ENCODE measurements at places on chromosomes 7 and 10.

GRCh38 chr10:79331226-79331625 lies 16.0 kb upstream of the PPIF start:
- DNase-seq = no peak

- no peak for DNase-seq
Observed at GRCh38 chr10:98825741-98826140, 379.0 kb upstream of the HPS1 start.

DNA sequence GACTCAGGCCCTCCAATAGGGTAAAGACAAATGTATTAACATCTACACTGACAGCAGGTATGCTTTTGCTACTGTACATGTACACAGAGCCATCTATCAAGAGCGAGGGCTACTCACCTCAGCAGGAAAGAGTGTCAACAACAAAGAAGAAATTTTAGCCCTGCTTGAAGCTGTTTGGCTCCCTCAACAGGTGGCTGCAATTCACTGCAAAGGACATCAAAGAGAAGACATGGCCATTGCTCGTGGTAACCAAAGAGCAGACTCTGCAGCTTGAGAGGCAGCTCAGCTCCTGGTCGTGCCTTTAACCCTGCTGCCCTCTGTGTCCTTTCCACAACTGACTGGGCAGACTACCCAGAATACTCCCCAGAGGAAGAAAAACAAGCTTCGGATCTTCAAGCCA lies 5.1 kb downstream of the AKR1B15 start:
- DNase-seq = no peak

DNA sequence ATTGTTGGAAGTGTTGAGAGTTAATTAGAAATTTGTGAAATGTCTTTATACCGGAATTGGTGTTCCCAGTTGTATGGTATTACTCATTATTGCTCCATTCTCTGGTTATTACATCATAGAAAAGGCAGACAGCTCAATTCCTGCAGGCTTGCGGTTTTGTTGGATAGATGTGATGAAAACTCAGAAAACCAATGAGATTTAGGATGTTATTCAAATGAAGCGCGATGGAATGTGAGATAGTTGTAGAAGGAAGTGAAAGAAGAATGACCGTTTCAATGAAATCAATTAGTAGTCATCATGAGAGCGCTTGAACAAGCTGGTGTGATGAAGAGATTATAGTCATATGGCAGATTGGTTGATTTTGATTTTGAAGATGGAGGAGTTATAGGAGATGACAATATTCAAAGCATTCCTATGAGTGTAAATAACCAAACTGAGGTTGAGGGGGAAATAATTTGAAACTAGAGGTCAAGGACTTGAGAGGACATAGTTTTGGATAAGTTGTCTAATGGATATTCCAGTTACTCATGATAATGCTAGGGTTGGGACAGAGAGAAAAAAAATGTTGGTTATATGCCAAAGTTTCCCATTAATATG lies 991.5 kb downstream of the NRG3 start:
- no peak for DNase-seq

- DNase-seq = no peak
Observed at GRCh38 chr7:126750207-126750911, 502.4 kb downstream of the GRM8 start.

DNA sequence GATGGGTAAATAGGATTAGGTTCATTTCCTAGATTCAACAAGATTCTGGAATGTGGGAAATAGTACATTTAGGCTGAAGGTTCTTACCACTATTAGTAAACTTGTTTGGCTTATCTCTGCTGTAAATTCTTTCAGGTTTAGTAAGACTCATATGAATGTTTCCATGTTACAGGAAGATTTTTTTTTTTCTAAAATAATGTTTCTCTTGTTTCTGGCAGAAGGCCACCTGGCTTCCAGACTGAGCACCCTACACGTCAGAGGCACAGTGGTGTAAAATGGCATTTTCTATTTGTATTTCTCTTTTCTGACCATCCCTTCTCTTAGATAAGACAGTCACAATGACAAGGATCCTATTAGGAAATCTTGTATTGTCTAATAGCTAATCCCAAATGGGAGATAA lies 22.7 kb upstream of the AASS start:
- DNase-seq = no peak

DNA sequence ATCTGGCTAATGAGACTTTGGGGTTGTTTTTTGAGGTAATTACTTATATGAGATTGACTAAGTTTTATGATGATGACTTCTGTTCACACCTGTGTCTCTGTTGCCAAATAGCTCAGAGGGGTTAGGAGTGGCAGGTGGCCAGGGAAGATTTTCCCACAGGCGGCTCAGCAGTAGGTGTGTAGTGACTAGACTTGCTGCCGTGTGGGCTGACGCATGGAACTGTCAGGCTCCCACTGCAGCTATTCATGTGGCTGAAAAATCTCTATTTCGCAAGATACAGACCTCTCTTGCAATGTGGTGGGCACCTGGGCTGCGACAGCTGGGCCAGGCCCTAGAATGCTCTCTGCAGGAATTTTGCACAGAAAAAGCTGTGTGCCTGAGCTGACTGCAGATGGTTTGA lies 1.4 kb downstream of the CPA4 start:
- DNase-seq = no peak

GRCh38 chr10:74231375-74231774 lies 80.4 kb downstream of the ADK start:
- DNase-seq = no peak

DNA sequence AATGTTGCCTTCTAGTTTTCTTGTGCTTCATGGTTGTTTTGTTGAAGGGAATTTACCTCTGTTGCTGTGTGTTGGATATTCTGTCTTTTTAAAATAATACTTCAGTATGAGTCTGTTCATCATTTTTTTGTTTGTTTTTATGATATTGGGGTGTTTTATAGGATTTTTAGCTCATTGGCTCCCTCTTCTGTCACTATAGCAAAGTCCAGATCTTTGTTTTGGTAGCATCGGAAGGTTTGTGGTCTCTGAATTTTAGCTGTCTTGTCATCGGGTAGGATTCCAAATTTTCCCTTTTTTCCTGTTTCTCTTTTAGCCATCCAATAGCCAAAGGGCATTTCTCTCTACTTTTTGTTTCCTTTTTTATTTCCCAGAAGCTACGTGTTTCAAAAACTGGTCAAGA lies 91.4 kb downstream of the EXOC4 start:
- DNase-seq = no peak

- no peak for DNase-seq
Observed at GRCh38 chr10:119706521-119707278, 19.1 kb upstream of the INPP5F start.

GRCh38 chr10:24259365-24260130 lies 50.6 kb downstream of the KIAA1217 start:
- DNase-seq = no peak

DNA sequence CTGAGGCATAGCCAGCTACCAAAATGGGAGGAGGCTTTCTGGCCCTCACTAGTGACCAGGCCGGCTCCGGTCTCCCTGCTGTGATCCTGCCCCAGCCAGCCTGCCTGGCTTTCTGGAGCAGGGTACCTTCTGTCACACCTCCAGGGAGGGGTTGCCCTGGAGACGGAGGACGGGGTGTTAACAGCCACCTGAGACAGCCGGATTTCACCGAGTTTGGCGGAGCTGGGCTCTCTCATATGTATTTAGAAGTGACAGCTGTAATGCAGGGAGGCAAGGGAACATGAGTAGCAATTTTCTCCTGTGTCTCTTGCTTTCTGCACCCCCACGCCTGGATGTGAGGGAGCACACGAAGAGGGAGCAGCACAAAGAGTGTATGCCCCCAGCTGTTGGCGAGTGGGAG lies 473.3 kb downstream of the PLXNA4 start:
- no peak for DNase-seq

- DNase-seq = no peak
Observed at GRCh38 chr7:94111009-94111408, 106.9 kb upstream of the BET1 start.

- DNase-seq = no peak
Observed at GRCh38 chr10:43043773-43044447, 33.0 kb upstream of the RET start.

DNA sequence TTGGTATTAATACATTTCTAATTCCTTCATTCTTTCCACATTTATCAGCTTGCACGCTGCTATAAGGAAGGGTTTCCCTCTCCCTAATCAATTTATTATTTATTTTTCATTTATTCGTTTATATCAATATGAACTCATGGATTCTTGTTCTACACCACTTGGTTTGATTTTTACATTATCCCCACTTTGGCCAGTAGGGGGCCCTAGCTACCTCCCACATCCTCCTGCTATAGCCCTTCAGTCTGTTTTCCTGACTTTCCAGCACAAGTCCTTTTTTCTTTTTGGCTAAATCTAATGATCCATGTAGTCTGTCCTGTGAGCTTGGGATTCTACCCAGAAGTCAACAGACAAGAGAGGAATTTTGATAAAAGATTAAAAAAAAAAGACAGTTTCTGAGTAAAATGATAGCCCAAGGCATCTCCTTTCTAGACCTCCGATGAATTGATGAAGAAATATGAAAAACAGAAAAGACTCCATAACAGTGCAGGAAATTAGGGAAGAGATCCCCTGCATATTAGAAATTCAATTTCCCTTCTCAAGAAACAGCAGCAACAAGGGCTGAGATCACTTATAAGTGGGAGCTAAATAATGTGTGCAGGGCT lies 47.7 kb downstream of the LYZL2 start:
- DNase-seq = no peak

DNA sequence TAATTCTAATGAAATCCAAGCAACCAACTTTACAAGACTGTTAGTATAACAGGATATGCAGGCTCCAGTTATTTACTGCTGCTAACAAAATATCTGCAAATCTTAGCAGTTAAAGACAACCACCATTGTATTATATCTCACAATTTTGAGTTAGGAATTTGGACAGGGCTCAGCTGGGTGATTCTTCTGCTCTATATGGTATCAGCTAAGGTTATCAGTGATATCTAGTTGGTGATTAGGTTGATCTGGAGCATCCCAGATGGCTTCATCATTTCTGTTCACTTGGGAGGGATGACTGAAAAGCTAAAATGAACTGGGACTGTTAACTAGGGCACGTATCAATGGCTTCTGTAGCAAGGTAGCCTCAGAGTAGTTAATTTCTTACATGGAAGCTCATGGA lies 105.7 kb downstream of the MBL2 start:
- no peak for DNase-seq

GRCh38 chr7:4836206-4836661 lies 25.6 kb downstream of the PAPOLB start:
- no peak for DNase-seq

GRCh38 chr10:127945341-127945758 lies 38.4 kb downstream of the PTPRE start:
- DNase-seq = peak; percentile 2

GRCh38 chr7:28298870-28299518 lies 113.3 kb upstream of the CREB5 start:
- DNase-seq = no peak

DNA sequence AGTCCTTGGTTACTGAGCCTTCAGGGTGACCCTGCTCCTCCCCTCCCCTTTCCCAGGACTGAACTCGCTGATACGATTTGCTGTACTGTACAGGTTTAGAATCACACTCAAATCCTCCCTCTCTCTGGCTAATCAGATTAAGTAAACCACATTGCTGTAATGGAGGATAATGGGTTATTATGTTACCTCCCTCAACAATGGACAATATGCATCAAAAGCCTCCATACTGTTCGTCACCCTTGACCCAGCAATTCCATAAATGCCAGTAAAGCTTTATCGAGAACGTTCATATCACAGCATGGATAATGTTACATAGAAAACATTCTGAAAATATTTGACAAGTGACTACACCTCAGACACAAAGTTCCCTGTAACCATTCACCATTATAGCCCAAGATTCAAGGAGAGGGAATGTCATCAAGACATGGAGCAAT lies 61.7 kb downstream of the FAM107B start:
- no peak for DNase-seq
